Breast epithelium (tissue), 4 donors: ENCODE measurements at places on chromosomes 5 and 9.

DNA sequence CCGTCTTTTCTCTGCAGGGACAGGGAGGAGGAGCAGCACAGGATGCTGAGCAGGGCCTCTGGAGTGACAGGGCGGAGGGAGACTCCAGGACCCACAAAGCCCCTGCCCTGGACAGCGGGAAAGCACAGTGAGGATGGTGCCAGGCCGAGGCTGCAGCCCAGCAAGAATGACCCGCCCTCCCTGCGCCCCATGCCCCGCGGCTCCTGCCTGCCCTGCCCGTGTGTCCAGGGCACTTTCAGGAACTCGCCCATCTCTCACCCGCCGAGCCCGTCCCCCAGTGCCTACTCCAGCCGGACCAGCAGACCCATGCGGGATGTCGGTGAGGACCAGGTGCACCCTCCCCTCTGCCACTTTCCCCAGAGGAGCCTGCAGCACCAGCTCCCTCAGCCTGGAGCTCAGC lies 9.1 kb upstream of the EXOC3 start:
- no peaks in the 10 kb centered on the region for H3K4me1 ChIP-seq
- H3K27me3 ChIP-seq, result no peaks in the 10 kb centered on the region
- H3K4me3 ChIP-seq, result no peak overlapping the region
- DNase-seq, result no peak

DNA sequence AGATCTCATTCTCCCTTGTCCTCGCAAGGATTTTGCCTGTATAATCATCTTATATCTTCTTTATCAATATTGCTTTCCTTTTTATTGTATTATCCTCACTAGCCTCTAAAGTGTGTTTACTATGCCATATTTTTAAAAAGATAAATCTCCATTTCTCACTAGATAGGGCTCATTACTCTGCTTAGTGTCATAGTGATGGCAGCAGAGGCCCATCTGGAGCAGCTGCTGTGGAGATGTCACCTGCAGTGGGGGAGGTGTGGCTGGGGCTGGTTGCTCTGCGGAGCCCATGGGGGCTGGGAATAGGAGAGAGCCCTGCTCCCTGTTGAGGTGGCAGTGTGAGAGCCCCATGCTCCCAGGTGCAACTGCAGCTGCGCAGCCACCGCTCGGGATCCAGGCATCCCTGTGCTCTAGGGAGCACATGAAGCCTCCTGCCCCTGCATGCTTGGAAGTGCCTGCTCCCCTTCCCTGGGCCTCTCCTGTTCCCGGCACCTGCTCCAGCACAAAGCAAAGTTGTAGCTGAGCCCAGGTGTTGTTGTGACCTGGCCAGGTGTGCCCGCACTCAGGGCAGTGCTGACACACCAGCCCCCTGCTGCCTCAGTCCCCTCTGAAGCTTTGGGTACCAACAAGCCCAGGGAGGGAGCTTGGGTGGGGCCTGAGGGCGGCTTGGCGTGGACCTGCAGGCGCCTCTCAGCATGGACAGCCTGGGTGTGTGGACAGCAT lies 144.6 kb upstream of the MRPS30 start:
- no peaks in the 10 kb centered on the region for H3K27me3 ChIP-seq
- no peaks in the 10 kb centered on the region for H3K4me1 ChIP-seq
- H3K4me3 ChIP-seq, result no peak overlapping the region
- no peak overlapping the region for H3K27ac ChIP-seq
- H3K36me3 ChIP-seq, result no peaks in the 10 kb centered on the region

DNA sequence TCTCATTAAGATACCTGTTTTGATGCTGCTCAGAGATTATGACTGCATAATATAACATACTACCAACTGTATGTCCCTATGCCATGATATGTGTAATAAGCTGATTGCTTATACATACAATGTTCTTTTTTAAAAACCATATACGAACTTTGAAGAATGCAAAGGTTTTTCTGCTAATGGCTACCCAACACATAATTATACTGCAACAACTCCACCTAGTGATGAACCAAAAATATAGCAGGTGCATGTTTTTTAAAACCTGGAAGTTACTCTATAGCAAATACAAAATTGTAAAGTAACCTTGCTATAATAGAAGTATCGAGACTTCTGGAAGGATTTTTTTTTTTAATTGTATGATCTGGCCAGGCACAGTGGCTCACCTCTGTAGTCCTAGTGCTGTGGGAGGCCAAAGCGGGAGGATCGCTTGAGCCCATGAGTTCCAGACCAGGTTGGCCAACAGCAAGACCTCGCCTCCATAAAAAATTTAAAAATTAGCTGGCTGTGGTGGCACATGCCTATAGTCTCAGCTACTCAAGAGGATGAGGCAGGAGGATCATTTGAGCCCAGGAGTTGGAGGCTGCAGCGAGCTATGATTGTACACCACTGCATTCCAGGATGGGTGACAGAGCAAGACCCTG lies 49.1 kb downstream of the HOMER1 start:
- H3K36me3 ChIP-seq, result no peaks in the 10 kb centered on the region
- H3K4me1 ChIP-seq, result no peaks in the 10 kb centered on the region
- H3K27ac ChIP-seq, result no peak overlapping the region
- no peaks in the 10 kb centered on the region for H3K27me3 ChIP-seq

DNA sequence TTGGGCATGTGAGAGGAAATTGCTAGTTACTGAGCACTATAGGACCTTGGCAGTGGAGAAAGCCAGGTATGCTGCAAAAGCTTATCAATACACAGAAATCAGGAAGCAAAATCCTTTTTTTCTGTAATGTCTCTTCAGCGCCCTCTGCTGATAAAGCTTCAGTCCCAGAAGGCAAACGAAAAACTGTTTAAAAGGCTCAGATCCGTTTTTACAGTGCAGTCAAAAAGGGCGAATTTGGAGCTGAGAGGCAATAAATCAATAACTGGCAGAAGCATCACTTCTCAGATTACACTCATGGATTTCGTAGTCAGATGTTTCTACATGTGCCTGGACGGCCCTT lies 1.1 kb upstream of the MAN2A1 start:
- no peak for DNase-seq
- H3K4me3 ChIP-seq, result peak overlapping the region; percentile 84
- H3K27ac ChIP-seq, result peak overlapping the region; percentile 96
- no peaks in the 10 kb centered on the region for H3K36me3 ChIP-seq

DNA sequence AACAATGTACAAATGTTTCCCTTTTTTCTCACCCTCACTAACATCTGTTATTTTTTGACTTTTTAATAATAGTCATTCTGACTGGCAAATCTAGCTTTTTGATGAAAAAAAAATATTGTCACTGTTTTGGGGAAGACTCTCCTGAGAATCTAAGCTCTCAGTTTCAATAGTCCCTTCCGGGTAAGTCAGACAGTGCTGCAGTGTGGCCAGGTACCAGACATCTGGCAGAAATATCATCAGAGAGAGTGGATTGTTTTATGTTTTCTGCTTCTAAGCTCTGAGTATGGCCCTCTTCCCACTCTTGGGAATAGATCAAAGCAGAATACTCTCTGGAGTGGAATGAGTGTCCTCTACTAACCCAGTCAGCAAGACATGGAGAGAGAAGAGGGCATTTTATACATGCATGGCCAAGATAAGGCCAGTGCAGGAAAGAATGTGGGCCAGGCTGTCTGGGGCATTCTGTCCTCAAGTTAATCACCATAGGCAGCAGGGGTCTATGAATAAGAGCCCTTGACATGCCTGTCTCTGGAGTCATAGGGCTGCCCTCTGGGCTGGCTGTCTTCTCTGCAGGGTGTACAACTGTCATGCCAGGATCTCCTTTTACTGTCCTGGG lies 38.5 kb upstream of the OR2S2 start:
- H3K27ac ChIP-seq, result peak overlapping the region; percentile 74
- no peak overlapping the region for H3K4me3 ChIP-seq
- no peaks in the 10 kb centered on the region for H3K27me3 ChIP-seq

- H3K4me1 ChIP-seq, result no peaks in the 10 kb centered on the region
- H3K27me3 ChIP-seq, result no peaks in the 10 kb centered on the region
- H3K36me3 ChIP-seq, result no peaks in the 10 kb centered on the region
- DNase-seq, result no peak
Measured at GRCh38 chr9:80320480-80320879, 748.7 kb downstream of the TLE4 start.

DNA sequence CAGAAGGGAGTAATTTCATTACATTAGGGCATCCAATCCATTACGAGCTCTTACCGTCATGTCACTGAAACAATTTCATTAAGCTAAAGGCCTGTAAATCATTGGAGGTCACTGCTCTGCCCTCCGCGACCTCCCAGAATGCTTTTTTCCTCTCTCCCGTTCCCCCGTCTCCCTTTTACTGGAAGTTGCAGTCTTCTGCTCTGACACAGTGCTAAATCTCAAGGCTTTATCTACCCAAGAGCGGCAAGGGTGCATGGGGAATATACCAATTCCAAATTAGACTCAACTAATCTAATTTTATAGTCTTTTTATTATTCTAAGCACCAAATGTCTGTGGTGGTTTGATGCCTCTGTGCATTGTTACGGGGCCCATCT lies 265.7 kb upstream of the PANK3 start:
- no peak overlapping the region for H3K4me3 ChIP-seq
- no peaks in the 10 kb centered on the region for H3K27me3 ChIP-seq
- H3K27ac ChIP-seq, result no peak overlapping the region
- H3K36me3 ChIP-seq, result no peaks in the 10 kb centered on the region
- H3K4me1 ChIP-seq, result no peaks in the 10 kb centered on the region

DNA sequence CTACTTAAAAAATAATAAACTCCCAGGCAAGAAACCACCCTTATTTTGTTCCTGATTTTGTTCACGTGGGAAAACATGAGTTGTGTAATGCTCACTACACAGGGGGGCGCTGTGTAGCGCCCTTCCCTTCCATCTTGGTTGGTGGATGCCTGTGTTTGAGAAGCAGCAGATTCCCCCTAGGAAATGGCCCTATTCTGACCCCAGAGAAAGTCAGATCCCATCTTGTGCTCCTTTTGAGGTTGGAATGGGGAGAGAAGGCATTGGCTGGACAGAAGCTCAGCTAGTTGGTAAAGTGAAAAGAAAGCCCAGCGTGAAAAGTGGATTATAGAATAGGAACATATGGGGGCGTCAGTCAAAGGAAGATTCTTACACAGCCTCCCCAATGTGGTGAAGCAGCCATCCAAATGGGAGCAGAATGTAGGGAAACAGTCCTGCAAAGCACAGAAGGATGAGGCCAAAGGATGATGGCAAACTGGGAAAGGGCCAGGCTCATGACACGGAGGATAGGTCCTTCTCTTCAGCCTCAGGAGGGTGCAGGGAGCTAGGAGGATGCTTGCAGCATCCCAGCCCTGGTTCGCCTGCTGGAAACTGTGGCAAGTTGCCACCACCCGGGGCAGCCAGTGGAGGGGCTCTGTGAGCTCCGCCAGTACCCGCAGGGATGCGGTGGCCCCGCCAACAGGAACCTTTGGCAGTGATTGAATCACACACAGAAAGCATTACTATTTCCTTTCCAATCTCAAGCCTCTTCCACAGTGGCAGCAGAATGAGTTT lies 314.2 kb upstream of the DAP start:
- no peak for DNase-seq
- no peaks in the 10 kb centered on the region for H3K4me1 ChIP-seq
- no peaks in the 10 kb centered on the region for H3K36me3 ChIP-seq
- H3K4me3 ChIP-seq, result no peak overlapping the region

DNA sequence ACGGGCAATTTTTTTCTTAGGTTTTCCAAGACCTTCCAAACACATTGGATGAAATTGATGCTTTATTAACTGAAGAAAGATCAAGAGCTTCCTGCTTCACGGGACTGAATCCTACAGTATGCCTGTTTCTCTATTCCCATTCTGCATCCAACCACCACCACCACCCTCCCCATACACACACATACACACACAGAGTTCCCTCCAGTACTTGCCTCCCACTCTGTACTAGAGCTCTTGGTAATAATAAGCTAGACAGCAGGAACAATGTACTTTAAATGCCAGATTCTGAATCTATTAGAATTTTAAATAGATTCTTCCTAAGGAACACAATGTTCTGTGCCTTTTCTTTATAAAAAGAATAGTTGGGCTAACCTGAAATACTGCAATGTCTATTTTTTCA lies 67.4 kb downstream of the KLF9 start:
- no peak for DNase-seq
- H3K36me3 ChIP-seq, result no peaks in the 10 kb centered on the region
- no peaks in the 10 kb centered on the region for H3K4me1 ChIP-seq

GRCh38 chr5:136062366-136063274 lies 33.8 kb downstream of the TGFBI start:
- H3K27ac ChIP-seq, result no peak overlapping the region
- H3K27me3 ChIP-seq, result no peaks in the 10 kb centered on the region
- no peaks in the 10 kb centered on the region for H3K36me3 ChIP-seq
- H3K4me3 ChIP-seq, result no peak overlapping the region

- peak overlapping the region; percentile 49 for H3K4me3 ChIP-seq
- H3K36me3 ChIP-seq, result no peaks in the 10 kb centered on the region
- H3K4me1 ChIP-seq, result peaks cover 7% of the 10 kb centered on the region
- no peaks in the 10 kb centered on the region for H3K27me3 ChIP-seq
- H3K27ac ChIP-seq, result peak overlapping the region; percentile 60
Measured at GRCh38 chr9:114250235-114250568, 72.7 kb upstream of the ORM1 start.

GRCh38 chr5:36300191-36300926 lies 1.3 kb downstream of the RANBP3L start:
- peak overlapping the region; percentile 10 for H3K4me3 ChIP-seq
- no peaks in the 10 kb centered on the region for H3K36me3 ChIP-seq
- no peaks in the 10 kb centered on the region for H3K27me3 ChIP-seq
- no peaks in the 10 kb centered on the region for H3K4me1 ChIP-seq
- no peak for DNase-seq

GRCh38 chr5:67082941-67083340 lies 113.7 kb downstream of the CD180 start:
- H3K36me3 ChIP-seq, result no peaks in the 10 kb centered on the region
- H3K4me3 ChIP-seq, result no peak overlapping the region
- no peaks in the 10 kb centered on the region for H3K4me1 ChIP-seq
- H3K27ac ChIP-seq, result no peak overlapping the region

GRCh38 chr9:4214486-4214885 lies 85.4 kb downstream of the GLIS3 start:
- no peaks in the 10 kb centered on the region for H3K36me3 ChIP-seq
- H3K4me3 ChIP-seq, result no peak overlapping the region
- no peaks in the 10 kb centered on the region for H3K4me1 ChIP-seq
- H3K27me3 ChIP-seq, result no peaks in the 10 kb centered on the region

- no peak overlapping the region for H3K27ac ChIP-seq
- peak overlapping the region; percentile 30 for H3K4me3 ChIP-seq
- no peak for DNase-seq
- H3K36me3 ChIP-seq, result no peaks in the 10 kb centered on the region
- no peaks in the 10 kb centered on the region for H3K27me3 ChIP-seq
Measured at GRCh38 chr9:86902586-86902985, 44.7 kb downstream of the GAS1 start.

DNA sequence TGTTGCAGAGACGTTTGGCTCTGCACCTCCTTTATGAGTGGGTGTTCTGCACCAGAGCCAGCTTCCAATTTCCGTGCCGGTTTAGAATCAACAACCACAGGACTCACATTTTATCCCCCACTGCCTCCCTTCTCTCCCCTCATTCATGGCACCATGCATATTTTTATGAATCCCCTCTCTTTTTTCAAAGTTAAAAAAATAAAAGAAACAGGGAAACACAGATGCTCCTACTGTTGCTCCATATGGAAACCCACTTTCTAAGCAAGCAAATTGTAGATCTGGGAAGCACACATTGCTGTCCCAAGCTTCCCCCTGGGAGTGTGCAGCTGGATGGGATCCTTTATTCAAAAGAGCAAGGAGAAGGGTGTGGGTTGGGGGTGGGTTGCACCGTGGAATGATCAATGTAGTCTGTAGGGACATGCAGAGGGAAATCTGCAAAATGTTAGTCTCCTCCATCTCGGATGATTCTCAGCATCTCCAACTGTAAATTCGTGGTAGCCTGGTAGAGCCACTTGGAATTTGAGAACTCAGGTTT lies 410.0 kb upstream of the ADAMTSL1 start:
- no peaks in the 10 kb centered on the region for H3K36me3 ChIP-seq
- no peak overlapping the region for H3K4me3 ChIP-seq
- no peaks in the 10 kb centered on the region for H3K4me1 ChIP-seq
- H3K27me3 ChIP-seq, result no peaks in the 10 kb centered on the region
